Activated gamma-delta T cell treated with anti-CD3 and anti-CD28 coated beads, Interleukin-2, amount 50 U/mL, for 16 hours (primary cell): ENCODE measurements at places on chromosomes 3 and 15.
A peak's percentile ranks its signal among the peaks of the same experiment; 100 is the strongest.

DNA sequence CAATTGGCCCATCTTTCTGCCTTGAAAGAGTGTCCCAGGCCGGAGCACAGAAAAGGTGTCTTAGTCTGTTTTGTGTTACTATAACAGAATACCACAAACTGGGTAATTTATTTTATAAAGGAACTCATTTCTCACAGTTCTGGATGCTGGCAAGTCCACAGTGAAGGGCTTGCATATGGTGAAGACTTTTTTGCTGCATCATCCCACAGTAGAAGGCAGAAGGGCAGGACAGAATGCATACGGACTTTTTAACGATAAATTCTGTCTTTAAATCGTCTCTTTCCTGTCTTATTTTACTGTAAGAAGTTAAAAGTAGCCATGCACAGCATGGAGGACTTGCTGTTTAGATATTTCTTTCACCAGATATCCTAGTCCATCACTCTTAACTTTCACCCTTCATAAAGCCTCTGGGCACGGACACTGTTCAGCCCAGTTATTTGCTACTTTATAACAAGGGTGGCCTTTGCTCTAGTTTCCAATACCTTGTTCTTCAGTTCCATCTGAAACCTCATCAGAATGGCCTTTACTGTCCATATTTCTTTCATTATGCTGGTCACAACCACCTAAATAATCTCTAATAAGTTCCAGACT lies 10.3 kb upstream of the EIF1B start:
- DNase-seq, result no peak

DNA sequence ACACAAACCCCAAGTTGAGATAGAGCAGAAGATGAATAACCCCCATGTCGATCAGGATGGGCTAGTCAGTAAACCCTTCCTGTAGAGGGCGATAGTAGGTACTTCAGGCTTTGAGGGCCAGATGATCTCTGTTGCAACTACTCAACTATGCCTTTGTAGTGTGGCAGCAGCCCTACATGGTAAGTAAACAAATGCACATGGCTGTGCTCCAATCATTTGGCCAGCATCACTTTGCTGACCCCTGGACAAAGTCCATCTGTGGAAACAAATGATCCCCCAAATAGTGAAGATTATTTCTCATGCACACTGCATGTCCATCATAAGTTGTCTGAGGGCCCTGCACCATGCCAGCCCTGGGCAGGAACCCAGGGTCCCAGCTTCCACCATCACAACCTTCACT lies 402.2 kb upstream of the PROK2 start:
- no peak for DNase-seq

GRCh38 chr3:52848617-52849016 lies 13.8 kb upstream of the MUSTN1 start:
- DNase-seq, result no peak

GRCh38 chr3:117528688-117529087 lies 819.1 kb downstream of the TUSC7 start:
- no peak for DNase-seq

DNA sequence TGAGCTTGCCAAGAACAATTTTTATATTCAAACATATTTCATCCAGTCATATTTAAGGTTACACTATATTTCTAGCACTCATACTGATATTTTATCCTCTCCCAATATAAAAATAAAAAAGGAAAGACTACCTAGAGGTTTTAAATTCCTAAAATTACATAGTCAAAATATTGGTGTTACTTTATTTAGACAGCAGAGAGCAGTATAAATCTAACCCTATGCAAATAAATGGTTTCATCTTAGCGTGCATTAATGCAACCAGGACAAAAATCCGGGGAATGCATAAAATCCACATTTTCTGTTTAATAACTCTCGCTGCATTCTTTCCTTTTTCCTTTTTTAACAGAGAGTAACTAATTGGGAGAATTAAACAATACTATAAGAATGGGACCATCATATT lies 1447.4 kb upstream of the ALCAM start:
- no peak for DNase-seq

DNA sequence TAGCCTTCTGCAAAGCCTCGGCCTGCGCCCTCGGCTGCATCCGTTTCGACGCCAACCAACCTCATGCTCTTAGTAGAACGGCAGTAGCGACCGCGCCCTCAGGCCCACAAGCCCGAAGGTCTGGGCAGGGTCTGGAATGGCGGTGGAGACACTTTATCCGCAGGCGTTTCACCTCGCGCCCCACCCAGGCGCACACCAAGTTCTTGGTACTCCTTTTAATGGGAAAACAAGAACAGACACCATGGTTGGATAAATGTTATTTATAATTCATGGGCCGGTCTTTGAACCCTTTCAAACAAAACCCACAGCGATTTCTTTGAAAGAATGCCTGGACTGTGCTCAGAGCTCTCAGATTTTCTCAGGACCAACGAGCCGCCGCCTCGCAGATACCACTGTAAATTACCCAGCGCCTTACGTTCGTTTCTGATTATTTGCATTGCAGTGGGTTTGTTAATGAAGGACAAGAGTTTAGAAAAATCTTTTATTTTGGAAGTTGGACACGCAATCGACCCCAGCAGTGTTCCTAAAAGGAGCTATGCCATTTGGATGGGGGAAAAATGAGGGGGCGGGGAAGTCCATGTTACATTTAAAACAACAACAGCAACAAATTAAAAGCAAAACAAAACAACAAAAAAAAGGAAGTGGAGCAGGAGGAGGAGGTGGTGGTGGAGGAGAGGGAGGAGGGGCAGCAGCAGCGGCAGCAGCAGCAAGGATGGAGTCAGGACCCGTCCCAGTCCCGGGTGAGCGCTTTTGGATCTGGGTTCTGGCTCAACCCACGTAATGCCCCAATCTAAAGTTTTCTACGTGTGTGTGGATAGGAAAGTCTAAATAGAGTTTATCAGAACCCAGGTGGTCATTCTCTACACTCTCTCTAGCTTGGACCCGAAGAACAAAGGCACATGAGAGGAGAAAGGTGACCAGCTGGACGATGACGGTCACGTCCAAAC lies 993 bp upstream of the ISL2 start:
- no peak for DNase-seq

DNA sequence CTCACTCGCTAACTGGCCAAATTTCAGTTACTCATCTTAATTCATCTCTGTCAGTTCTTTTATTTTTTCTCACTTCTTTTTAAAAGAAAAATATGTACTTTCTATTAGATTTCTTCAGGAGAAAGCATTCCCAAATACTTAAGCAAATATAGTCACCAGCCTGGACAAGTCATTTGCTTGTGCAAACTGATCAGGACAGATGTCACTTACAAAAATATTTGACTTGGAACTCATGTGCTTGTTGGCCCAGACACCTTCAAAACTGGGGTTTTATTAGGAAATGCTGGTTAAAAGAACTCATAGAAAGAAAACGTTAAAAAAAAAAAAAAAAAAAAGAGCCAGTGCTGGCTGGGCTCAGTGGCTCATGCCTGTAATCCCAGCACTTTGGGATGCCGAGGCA lies 31.3 kb upstream of the FOXP1 start:
- no peak for DNase-seq

GRCh38 chr3:128577711-128578110 lies 72.9 kb downstream of the RPN1 start:
- DNase-seq, result no peak

- DNase-seq, result no peak
Measured at GRCh38 chr3:38007754-38008090, 17.1 kb downstream of the VILL start.

GRCh38 chr3:45210308-45211041 lies 15.6 kb downstream of the TMEM158 start:
- DNase-seq, result peak; percentile 65
